ENCODE measurements at places on chromosomes 5 and 9.
A peak's percentile ranks its signal among the peaks of the same experiment; 100 is the strongest.

DNA sequence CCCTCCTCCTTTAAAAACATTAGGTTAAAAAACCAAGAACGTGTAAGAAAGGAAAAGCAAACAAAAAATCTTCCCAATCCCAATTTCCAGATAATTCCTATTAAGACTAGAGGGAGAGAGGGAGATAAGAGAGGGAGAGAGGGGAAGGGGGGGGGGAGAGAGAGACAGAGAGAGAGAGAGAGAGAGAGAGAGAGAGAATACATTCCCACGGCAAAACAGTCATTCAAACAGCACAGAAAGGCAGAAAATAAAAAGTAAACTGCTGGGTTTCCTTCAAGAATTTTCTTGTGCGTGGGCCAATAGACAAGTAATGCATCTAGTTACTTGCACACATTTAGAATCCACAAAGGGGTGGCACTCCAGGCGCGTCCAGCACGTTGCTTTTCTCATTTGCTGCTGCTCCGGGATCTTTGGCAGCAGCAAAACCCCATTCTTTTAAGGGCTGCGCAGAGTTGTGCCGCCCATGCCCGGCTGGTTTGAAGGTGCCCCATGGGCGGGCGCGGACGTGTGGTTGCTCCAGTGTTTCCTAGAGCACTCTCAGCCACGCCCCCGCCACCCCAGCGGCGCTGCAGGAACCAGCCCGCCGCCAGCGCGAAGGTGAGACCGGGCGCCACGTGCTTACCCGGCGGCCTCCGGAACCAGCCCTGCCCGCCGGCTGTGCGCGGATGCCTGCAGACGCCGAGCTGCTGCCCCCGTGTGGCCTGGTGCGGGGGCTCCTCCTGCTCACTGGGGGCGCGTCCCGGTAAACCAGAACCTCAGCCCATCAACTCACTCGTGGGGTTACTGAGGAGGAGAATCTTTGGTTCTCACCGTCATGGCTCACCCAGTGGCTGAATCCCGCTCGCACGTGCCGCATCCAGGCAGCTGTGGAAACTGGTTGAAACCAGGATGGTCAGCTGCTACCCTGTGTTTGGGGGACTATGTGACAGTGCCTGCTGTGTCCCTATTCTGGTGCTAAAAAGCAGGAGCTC, 44.6 kb downstream of the STC2 start:
- peak; percentile 62 for DNase-seq

DNA sequence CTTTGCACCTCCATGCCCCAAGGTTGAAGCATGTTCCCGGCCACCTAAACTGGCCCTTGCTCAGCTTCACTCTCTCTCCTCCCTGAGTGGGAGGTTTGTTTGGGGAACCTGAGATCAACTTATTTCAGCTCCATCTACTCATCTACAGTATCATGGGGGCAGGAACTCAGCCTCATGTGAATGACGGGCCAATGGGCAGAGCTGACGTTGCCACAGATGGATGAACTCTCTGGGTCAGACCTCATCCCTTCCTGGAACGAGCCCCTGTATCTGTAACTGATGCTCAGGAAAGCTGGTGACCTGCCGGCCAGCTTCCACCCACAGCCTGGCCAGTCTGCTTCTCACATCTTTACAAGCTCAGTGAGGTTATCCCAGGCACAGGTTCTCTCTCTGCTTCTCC, 369.6 kb downstream of the IRX2 start:
- DNase-seq: no peak

DNA sequence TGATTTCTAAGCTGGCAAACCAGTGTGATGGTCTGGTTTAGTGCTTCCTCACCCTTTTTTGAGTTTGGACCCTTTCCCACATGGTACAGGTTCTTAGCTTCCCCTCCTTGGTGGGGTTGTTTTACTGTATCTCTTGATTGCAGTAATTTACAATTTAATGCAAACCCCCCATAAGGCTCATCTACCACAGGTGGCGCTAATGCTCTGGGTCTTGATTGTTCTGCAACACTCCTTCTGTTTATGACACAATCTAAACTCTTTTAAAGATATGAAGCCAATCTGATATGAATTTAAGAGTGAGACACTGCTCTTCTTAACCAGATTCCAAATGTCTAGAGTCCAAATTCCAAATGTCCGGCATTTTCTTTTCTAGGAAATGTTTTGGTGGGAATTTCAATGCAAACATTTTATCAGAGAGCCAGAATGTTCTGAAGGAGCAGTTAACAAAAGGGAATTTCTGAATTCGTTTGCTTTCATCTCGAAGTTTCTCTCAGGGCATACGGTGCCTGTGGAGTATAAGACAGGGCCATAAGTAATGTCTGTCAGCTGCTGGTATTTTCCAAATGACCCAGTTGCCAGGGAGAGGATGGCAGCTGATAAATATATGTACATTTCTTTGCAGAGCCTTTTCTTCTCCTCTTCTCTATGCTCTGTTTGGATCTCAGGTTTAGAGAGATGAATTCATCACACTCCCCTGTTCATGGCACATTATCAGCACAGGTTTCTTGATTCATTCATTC, 246.8 kb downstream of the ARHGAP26 start:
- DNase-seq: peak; percentile 50

DNA sequence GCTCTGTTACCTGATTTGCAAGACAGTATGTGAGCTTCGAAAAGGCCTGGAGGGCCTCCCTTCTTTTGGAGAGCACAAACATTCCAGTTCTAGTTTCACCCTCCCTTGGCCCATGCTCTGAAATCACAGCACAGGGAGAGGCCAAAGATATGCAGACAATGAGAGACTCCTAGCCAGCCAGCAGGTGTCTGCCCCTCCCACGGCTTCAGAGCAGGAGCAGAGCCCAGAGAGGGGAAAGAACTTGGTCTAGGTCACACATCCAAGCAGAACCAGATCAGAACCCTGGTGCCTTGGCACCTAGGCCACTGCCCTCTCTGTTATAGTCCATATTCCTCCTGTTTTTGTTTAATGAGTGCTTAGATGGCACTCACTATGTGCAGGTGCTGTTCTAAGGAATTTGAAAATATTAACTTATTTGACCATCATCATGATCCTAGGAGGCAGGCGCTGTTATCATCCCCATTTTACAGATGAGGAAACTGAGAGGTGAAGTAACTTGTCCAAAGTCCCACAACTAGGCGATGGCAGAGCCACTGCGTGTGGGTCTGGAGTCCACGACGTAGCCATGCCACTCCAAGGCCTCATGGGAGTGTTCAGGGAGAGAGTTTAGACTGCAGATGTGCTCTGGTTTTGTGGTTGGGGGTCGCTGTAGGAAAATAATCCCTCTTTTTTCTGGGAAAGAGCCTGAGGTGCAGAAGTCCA, 27.2 kb downstream of the TMOD1 start:
- DNase-seq: no peak

DNA sequence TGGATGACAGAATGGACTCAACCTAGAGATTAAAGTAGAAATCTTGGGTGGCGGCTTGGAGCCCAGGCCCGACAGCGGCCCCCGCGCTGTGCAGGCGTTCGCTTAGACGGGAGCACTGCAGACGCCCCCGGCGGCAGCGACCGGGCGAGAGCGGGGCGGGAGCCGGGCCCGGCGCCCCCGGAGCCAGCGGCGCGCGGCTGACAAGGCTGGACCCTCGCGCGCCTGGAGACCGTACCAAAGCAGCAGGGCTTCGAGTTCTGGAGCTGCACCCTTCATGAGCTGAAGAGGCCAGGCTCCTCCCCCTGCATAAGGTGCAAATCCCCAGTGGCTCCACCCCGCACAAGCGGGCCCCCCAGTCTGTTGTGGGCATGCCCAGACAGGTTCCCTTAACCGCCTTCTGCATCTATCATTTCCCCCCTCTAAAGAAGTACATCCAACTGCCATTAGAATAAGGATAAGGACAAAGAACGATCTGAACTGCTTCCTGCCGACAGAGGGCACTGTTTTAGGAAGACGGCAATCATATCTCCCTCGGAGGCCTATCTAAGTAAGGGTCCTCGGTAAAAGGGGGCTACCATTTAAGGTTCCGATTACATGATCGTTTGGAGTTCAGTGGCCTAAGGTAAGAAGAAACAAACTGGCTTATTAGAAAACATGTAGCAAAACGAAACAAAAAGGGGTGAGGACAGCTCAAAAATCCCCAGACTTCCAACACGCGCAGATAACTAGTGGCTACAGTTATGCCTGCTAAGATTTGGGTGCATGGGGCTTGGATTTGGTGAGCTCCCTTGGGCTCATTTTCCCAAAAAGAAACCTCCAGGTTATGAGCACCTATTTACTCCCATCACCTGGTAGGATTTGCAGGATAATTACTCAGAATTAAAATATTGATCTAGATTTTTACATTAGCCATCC, 66.3 kb downstream of the RGMB start:
- peak; percentile 2 for DNase-seq

DNA sequence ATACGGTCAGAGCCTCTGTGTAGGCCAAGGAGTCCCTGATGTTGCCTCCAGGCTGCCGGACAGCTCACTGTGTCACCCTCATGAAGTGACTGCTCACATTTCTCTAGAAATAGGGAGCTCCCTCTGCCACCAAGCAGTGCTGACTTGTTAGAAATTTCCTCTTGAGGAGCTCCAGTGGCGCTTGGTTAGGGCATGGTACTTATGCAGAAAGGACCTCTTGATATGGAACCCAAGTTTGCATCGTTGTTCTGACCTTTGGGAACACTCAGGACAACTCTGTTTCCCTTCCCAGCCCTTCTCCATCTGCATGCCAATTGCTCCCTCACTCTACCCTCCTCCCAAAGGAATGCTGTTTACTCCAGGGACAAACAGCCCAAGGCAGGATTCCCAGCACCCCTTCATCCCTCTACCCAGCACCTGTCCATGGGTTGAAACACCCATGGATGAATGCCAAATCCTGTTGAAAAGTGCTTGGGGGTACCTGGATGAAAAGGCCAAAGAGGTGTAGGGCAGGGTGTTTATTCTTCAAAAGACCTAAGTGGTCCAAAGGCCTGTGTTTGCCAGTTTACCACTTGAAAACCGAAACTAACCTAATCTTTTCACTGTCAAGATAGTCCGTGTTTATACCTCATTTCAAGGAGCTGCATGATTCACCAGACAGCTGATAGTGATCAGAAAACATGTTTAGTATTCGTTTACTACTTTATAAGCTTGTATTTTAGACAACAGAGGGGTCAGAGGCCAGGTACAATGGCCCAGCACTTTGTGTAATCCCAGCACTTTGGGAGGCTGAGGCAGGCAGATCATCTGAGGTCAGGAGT, 51.1 kb downstream of the KLF4 start:
- no peak for DNase-seq

DNA sequence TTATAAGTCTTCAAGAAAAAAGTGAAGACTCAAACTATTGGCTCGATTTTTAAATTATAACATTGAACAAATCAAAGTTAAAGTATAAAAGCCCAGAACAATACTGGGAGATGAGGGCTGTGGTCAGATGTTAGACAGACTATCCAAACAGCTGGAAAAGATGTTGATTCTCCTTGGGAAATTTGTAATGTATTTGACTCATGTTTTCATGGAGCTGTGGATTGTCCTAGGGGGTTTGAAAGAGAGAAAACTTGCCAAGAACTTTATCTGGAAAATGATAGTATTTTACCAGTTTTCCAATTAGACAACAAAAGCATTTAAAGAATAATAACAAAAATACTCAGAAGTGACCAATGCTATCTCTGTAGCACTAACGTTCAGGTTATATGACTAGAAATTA, 339.2 kb downstream of the ARL15 start:
- no peak for DNase-seq

DNA sequence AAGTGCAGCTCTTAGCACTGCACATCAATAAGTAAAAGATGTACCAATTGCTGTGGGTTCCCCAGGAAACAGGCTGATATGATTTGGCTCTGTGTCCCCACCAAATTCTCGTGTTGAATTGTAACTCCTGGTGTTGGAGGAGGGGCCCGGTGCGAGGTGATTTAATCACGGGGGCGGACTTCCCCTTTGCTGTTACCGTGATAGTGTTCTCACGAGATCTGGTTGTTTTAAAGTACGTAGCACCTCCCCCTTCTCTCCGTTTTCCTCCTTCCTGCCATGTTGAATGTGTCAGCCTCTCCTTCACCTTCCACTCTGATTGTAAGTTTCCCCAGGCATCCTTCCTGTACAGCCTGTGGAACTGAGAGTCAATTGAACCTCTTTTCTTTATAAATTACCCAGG, 93.2 kb upstream of the ACTBL2 start:
- DNase-seq: no peak

GRCh38 chr5:137128012-137128411, 371.1 kb downstream of the SPOCK1 start:
- DNase-seq: no peak

DNA sequence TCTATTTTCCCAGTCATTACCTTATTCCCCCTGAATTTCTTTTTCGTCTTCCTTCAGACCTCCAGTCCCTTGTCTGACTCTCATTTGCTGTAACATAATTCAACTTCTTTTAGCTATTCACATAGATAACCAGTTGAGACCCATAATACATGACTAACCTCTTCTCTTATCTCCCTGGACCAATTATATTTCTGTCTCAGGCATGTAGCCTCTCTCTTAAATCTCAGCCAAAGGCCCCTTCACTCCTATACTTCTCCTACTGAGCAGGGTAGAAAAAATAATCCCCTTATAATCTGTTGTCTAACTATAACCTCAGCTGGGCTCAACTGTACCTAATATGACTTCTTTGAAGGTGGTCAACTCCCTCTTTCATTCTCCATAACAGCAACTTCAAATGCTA, 20.9 kb downstream of the RANBP6 start:
- no peak for DNase-seq

DNA sequence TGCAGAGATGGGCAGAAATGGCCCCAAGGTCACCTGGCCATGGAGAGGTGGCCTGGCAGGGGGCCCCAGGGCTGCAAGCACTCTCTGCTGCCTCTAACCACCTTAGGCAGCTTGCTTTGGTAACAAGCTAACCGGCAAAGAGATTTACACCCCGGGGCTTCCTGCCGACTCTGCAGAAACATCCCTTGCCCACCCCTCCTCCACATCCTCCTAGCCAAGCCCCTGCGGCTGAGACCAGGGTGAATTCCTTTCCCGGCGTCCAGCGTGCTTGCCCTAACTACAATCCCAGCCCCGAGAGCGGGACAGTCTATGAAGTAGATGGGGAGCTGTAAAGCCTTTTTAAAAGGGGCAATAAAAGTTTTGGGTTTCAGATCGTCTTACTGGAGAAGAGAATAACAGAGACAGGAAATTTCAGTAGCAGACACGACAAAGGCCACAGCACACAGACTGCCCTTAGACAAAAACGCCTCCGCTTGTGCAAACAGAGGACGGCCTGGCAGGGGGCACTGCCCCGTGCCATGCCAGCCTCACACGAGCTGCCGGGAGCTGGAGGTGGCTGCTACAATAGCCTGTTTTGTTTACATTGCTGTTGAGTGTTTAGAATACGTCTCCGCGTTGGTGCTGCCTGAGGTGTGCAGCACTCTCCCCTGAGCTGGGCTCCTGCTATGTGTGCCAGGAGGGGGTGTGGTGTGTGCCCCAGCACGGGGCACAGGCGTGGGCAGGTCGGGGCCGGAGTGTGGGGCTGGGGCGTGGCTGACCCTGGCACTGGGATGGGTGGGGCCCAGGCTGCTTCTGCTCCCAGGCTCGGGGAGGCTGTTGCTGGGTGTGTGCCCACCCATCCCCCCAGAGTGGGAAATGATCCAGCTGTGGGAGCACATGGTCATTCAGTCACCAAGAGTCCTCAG, 15.3 kb downstream of the MYMK start:
- no peak for DNase-seq
